ENCODE measurements at places on chromosomes 6 and 20.

DNA sequence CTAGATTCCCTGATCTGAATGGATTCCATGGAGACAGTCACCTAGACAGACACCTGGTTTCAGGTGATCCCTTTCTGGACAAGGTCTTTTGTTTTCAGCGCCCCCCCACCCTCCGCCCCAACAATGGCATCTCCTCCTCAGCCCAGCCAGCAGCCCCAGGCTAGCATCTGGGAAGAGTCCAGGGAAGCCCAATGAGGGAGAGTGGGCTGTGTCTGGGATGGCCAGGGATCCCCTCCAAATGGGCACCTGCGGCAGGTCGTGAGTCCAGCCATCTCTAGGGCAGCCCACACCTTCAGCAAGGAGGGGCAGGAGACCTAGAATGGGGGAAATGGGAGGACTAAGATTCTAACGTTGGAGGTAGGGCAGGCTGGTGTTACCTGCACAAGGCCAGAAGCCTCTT lies 1.2 kb upstream of the SLC24A3 start:
- no peak for DNase-seq

DNA sequence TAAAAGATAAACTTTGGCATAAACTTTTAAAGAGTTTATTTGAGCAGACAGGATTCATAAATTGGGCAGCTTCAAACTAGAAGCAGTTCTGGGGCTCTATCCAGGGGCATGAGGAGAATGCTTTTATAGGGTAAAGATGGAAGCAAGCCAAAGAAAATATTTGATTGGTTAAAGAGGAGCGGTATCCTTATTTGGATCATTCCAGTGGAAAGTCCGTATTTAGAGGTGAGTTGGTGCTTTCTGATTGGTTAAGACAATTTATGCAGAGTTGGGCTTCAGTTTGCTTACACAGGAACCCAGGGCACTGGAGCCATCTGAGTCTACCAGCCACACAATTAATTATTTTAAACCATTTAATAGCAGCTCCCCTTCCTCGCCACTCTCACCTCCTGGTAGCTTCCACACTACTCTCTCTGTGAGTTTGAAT lies 37.9 kb upstream of the RNF217 start:
- no peak for DNase-seq

DNA sequence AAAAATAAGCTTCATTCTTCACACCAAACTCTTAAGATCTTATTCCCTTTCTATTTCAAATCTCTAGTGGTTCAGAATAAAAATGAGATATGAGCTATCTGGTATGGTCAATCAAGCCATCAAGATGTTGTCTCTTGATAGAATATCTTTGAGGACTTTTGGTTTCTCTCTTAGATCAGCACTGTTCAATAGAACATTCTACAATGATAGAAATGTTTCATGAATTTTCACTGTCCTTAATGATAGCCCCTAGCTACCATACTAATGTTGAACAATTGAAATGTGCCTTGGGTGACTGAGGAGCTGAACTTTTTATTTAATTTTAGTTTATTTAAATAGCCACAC lies 24.1 kb upstream of the HINT3 start:
- no peak for DNase-seq

GRCh38 chr20:57768519-57768918 lies 58.7 kb upstream of the PMEPA1 start:
- DNase-seq = no peak

DNA sequence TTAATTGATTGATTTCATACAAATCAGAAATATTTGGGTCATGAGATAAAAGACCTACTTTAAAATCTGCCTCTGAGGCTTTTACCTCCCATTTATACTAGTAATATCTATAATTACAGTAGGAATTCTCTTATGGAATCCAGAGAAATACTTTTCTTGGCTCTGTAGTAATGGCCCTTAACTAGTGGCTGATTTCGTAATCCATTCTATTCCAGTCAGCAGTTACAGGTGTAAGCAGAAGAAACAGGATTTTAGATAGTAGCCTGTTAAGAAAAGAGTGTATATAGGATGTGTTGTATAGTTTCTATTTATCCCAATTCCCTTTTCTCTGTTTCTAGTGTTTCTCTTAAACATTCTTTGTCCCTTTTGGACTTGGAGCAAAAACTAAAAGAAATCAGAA lies 21.2 kb downstream of the PEX3 start:
- DNase-seq = no peak

GRCh38 chr20:64080813-64081623 lies 1.1 kb downstream of the OPRL1 start:
- no peak for DNase-seq

DNA sequence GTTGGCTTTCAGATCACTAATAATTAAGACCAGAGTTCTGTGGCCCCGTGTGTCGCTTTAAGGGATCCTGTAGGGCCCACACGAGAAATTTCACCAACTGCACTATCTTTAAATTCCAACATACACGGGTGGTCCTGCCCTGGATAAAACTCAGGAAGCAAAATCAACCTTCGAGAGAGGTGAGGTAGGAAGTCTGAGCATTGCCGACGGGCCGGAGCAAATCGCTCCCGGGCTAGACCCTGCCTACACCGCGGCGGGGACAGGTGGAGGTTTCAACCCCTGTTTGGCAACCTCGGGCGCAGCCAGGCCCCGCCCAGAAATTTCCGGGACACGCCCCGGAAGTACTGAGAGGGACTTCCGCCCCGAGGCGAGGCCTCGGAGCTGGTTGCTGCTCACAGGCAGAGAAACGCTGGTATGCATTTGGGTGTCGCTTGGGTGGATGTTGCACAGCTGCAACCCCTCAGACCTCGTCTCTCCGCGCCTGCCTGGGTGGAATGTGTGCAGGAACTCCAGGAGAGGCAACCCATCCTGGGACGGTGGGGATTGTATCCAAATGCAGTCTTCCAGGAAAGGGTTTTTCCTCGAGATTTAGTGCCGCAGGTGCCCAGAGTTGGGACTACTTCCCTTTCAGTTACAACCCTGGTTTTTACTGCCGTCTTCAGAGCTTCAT lies 19.9 kb downstream of the ZKSCAN8 start:
- DNase-seq = no peak

GRCh38 chr6:33412140-33413009 lies 1.6 kb downstream of the PHF1 start:
- DNase-seq = no peak

DNA sequence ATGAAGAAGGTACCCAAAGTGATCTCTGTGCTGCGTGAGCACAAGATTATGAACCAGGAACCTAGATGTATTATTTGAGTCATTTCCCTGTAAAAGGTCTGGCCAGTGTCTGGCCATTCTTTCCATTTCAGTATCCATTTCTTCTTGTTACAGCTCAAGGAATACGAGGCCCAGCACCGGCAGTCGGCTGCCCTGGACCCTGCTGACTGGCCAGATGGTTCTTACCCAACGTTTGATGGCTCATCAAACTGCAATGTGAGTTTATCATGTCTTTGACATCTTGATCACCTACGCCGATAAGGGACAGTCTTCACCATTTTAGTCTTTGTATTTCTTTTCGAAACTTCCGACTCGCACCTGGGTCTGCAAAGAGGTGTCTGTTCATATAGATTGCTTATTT lies 144.8 kb downstream of the SASH1 start:
- DNase-seq = no peak

DNA sequence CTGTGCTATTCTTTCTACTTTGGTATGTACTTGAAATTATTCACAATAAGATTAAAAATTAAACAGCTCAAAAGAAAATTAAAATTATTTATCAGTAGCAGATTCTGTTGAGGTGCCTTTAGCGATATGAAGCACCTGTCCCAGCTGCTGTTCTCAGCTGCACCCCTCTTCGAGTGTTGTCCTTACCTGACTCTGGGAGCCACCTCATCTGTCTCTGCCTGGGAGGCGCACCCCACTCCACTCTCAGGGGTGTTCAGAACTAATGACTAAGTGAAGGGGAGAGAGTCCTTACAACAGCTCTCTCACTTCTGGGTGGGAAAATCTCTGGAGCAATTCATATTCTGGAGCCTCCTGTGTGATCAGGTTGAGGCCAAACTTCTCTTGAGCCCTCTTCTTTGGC lies 745.7 kb downstream of the RFPL4B start:
- no peak for DNase-seq
